Muscle of back (tissue), 13 donors: ENCODE measurements at places on chromosomes 2 and 18.

DNA sequence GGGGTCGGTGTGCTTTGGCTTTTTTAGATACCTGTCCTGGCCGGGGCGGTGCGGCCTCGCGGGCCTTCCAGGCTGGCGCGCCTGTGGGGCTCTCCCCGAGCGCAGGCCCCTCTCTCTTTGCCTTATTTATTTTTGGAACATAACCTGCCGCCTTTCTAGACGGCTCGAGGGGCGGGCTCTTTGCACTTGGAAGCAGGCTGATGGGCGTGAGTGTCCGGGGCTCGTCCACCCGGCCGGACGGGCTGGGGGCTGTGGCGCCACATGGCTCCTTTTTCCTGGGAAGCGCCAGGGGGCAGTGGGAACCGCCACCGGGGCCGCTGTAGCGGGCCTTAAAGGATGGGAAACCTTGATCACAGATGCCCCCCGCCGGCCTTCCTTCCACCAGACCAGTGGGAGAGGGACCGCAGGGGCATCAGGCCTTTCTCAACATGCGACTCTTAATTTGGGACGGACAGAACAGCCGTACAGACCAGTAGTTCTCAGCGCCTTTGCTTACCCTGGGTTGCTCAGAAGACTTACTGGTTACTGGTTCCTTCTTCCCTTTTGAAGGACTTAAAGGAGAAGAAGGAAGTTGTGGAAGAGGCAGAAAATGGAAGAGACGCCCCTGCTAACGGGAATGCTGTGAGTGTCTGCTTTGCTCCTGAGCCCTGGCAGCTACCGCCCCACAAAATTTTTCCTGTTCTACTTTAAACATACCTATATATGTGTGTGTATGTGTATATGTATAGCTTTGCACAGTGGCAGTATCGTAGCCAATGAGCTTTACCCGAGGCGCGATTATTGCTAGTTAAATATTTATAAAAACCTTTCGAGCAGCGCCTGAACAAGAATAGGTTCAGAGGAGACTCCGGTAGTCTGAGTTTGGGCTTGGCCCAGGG is 2.7 kb downstream of the PTMA start:
- DNase-seq: peak; percentile 23

- no peak for DNase-seq
These were observed 328.0 kb upstream of the CRIM1 start for GRCh38 chr2:36027616-36028015.

DNA sequence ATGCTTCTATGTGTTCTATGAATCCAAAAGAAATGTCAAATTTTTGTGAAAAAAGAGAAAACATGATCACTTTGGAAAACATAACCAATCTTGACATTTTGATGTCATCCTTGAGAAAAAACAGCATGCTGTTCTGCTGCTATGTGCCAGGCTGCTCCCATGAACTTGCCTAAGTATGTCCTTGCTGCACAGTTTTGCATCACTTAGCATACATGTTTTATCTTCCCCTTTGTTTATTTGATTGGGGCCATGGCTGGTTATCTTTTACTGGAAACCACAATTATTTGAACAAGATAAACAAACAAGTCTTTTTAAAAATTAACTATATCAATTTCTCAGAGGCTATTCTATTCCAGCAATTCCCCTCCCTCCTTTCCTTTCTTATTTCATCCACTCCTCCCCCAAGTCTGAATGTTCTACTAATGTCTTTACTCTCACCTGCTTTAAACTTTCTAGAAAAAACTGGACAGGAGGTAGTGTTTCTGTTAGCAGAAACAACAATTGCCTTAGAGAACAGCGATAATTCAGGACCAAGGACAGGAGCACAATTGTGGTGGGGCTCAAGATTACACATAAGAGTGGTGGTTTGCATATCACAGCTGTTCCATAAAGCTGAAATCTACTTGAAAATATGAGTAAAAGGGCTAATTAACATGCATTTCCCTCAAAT is 6.7 kb downstream of the AOX1 start:
- DNase-seq: no peak

DNA sequence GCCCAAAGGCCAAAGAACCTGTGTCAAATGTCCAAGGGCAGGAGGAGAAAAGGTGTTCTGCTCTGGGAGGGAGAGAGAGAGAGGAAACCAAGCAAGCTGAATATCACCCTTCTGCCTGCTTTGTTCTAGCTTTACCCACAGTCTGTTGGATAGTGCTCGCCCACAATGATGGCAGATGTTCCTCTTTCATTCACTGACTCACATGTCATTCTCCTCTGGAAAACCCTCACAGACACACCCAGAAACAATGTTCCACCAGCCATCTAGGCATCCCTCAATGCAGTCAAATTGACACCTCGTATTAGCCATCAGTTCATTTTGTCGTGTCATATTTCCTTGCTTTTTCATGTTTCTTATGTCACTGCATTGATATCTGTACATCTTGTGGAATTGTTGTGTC is 150.3 kb downstream of the UBR3 start:
- DNase-seq: no peak

- DNase-seq: no peak
These were observed 226.2 kb downstream of the SP3 start for GRCh38 chr2:173739006-173739405.

- DNase-seq: peak; percentile 36
These were observed 58.1 kb downstream of the NCKAP1 start for GRCh38 chr2:182980115-182980514.

DNA sequence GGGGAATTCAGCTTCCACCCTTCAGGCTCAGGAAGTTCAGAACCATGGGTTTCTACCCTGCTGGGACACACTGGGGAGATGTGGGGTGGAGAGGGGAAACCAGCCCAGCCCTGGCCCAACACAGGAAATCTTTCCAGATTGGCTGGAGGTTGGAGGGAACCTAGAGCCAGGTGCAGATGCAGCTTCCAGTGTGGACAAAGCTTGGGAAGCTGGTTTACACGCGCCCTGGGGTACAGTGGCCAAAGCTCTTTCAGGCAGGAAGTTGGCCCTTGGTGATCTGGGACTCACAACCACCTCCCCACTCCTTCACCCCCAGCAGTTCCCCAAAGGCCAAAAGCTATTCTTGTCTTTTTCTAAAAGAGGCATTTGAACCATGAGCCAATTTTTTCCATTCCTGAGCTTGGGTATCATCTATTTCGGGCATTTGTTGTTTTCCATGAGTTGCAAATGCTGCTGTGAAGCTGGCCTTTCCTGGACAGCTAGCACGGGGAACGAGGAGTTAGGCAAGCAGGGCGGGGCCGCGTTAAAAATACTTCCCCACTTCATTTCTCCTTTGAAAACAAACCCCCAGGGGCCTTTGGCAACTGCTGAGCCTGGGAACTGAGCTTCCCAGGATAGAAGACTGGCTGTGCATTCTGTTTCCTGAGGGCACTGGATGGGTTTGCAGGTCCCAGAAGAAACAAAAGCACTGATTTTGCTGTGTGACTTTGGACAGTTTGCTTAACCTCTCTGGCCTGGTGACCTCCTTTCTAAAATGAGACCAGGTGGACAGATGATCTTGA is 3.1 kb upstream of the ARID5A start:
- DNase-seq: peak; percentile 79

DNA sequence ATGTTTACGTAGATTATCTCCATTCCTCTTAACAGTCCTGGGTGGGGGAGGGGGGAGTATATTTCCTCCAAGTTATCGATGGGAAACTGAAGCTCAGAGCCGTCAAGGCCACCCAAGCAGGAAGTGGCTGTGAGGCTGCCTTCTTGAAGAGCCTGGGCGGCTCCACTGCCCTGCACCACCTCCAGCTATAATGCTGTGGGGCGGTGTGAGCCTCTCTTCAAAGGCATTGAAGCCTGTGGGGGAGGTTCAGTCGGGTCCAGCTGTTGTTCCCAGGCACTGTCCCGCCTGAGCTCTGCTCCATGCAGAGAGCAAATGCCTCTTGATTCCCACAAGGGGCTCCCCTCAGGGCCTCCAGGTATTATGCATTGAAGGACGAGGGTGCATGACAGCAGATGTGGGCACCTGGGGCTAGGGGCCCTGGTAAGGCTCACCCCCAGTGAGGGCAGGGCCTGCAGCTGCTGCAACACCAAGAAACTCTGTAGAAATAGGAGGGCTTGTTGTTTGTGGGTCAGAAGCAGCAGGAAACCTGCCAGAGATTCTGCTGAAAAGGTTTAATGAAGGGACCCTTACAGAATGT is 29.5 kb upstream of the LAPTM4A start:
- DNase-seq: peak; percentile 49

DNA sequence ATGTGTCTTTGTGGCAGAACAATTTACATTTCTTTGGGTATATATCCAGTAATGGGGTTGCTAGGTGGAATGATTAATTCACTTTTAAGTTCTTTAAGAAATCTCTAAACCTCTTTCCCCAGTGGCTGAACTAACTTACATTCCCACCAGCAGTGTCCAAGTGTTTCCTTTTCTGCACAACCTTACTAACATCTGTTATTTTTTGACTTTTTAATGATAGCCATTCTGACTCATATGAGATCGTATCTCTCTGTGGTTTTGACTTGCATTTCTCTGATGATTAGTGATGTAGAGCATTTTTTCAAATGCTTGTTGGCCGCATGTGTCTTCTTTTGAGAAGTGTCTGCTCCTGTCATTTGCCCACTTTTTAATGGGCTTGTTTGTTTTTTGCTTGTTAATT is 43.1 kb upstream of the PTH2R start:
- peak; percentile 58 for DNase-seq

- no peak for DNase-seq
These were observed 232.8 kb downstream of the CCDC85A start for GRCh38 chr2:56416500-56417176.

DNA sequence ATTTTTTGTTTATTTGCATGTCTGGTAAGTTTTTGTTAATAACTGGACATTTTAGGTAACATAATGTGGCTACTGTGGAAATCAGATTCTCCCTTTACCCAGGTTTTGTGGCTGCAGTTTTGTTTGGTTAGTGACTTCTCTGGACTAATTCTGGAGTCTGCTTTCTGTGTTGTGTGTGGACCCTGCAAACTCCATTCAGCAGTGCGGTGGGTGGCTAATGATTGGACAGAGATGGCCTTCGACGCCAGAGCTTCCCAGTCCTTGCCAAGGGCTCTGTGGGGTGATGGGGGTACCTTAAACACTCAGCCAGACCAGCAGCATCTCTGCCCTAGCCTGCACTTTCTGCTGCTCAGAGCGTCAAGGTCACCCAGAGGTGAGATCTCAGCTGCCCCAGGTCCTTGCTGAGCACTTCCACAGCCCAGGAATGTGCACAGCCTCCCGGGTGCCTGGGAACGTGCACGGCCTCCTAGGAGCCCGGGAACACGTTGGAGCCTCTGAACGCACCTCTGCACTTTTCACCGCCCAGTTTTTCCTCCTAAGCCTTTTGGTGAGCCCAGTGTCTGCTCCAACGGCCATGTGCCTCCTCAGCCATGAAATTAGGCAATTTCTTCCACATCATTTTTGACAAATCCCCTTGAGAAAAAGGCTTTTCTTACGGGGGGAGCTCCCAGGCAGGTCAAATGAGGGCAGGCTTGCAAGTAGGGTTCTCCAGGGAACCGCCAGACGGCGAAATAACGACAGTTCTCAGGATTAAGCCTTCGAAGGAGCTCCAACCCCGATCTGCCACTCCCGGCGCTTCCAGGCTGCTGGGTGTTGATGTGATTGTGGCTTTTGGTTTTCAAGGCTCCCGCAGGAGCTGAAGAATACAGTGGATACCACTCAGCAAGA is 35.2 kb upstream of the KLF11 start:
- DNase-seq: no peak

GRCh38 chr18:62525608-62526007 is 2.8 kb downstream of the ZCCHC2 start:
- no peak for DNase-seq

DNA sequence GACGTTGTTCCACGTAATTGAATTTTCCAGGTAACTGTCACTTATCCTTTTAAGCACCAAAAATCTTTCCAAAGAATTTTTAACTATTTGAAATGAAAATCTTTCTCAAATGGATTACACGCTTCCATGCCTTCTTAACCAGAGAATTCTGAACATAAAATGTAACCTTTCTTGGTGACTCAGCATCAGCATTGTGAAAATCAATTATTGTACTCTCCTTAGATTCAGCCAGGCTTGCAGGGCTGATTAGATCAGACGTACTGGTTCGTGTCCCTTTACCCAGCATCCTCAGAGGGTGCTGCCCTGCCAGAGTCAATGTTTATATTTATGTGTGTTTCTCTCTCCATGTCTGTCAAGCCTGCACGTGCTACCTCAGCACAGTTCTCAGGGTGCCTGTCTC is 623.9 kb downstream of the CNTNAP5 start:
- DNase-seq: no peak

DNA sequence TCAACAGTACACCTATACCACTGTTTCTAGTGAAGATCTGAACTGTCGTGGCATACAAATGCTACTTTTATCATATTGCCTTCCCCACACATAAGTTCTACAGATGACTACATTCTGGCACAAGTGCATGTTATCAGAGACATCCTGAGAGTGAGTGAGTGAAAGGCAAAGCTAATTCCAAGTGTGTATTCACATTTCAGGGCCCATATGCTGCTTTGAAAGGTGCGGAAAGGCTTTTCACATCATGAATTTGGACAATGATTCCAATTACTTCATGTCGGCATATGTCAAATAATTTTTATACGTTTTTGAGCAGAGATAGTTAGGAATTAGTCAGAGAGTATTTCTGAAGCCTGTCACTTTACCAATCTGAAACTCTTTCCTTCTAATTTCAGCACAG is 101.7 kb downstream of the GAREM1 start:
- no peak for DNase-seq

DNA sequence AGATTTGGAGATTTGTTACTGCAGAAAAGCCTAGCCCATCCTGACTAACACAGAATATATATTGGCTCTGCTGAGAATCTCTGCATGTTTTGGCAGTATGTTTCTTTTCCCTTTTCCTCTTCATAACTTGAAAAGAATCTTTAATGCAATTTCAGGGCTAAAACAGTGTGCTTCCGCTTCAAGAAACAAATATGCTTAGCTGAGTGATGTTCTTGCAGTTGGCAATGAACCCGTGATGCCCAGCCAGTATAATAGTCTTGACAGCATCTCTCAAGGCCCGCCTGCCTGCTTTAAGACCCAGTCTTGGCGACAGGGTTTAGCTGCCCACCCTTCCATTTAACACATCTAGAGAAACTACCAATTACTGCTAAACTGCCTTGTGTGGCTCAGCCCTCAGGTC is 184.5 kb downstream of the INO80D start:
- DNase-seq: no peak

DNA sequence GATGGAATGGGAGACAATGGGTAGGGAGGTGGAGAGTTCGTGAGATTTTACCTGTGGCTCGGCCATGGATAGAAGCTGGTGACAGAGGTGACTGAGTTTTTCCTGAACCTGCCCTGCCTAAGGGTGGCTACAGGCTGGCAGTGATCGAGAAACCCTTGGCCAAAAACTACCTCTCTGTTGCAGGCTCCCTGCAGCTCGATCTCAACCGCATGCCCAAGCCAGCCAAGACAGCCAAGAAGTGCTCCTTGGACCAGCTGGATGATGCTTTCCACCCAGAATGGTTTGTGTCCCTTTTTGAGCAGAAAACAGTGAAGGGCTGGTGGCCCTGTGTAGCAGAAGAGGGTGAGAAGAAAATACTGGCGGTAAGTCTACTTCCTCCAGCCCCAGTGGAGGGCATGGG is 225.5 kb downstream of the DYSF start:
- DNase-seq: no peak
